T-helper 22 cell (primary cell): ENCODE measurements at places on chromosomes 13 and 19.
A peak's percentile ranks its signal among the peaks of the same experiment; 100 is the strongest.

- DNase-seq = no peak
Observed at GRCh38 chr19:56933014-56933705, 92.6 kb upstream of the PEG3 start.

GRCh38 chr13:111950697-111951096 is 116.3 kb upstream of the SOX1 start:
- no peak for DNase-seq

DNA sequence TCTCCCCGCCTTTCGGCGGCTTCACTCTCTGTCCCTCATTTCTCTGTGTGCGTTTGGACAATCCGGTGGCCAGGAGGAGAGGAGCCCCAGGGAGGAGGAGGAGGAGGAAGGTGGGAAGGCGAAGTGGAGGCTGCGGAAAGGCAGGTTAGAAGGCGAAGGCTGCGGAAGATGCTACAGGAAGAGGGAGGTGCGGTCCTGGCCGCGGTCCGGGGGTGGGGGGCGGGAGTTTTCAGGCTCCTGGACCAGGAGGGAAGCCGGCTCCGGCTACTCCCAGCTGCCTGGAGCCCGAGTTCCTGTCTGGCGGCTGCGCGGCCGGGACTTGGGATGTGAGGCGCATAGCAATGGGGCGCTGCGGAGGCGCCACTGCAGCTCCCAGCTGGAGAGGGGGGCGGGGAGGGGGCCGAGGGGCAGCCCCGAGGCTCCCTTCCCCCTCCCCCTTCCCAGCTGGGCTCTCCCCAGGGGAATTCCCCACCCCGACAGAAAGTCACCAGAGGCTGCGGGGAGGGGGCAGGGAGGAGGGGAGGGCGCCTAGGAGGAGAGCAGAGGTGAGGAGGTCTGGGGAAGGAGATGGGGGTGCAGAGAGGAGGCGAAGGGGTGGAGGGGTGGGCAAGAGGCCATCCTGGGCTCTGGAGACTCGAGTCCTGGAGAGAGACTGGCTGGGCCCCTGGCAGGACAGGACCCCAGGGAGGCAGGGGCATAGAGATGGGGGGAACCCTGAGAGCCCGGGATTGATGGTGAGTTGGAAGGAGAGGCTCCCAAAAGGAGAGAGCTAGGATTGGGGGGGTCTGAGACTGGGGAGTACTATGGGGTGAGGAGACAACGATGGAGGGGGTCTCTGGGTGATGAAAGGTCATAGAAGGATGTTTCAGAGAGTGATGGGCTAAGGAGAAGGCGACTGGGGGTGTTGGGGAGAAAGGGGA is 2.0 kb downstream of the LRRC4B start:
- DNase-seq = no peak

- DNase-seq = no peak
Observed at GRCh38 chr13:43041369-43041921, 18.1 kb downstream of the DNAJC15 start.

DNA sequence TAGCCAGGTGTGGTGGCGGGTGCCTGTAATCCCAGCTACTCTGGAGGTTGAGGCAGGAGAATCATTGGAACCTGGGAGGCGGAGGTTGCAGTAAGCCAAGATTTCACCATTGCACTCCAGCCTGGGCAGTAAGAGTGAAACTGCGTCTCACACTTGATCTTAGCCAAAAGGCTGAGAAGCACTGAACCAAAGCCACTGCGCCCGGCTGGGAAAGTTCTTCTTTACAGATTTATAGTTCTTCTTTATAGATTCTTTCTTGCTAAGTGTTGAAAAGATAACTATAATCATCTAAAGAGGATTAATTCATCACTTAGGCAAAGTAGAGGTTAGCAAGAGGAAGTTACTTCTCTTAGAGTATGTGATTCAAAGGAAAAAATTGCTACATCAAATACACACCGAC is 11.1 kb downstream of the ZNF417 start:
- DNase-seq = no peak

DNA sequence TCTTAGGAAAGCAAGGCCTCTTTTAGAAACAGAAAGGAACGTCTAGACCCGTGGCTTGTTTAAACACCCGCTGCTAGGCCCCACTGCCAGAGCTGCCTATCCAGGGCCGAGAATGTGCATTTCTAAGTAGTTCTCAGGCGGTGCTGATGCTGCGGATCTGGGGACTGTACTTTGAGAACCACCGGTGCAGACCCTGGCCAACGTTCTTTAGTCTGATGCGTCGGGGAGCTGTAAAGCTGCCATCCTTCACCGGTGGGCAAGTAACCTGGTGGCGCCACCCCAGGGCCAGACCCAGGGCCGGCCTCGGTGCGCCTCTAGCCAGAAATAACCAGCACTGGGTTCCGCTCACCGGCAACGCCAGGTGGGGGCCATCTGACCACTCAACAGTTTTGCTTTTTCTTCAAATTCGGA is 47.1 kb downstream of the TGDS start:
- peak; percentile 16 for DNase-seq

- DNase-seq = no peak
Observed at GRCh38 chr13:21322327-21322965, 136.7 kb downstream of the ZDHHC20 start.

DNA sequence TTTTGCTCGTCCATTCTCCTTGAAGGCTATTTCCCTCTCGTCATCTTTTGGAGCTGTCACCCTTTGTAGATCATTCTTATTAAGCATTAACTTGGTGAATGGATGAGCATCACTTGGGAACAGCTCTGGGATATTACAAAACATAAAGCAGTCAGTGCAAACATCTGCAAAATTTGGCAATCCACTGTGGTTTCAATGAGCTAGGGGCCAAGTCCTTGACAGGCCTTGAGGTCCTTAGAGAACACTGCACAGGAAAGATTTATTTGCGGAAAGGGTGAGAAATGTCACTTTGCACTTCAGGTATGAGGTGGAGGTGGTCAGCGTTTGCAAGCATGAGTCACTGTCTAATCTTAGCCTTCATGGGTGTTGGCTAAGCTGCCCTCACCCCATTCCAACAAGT is 239.7 kb upstream of the MAB21L1 start:
- DNase-seq = no peak

DNA sequence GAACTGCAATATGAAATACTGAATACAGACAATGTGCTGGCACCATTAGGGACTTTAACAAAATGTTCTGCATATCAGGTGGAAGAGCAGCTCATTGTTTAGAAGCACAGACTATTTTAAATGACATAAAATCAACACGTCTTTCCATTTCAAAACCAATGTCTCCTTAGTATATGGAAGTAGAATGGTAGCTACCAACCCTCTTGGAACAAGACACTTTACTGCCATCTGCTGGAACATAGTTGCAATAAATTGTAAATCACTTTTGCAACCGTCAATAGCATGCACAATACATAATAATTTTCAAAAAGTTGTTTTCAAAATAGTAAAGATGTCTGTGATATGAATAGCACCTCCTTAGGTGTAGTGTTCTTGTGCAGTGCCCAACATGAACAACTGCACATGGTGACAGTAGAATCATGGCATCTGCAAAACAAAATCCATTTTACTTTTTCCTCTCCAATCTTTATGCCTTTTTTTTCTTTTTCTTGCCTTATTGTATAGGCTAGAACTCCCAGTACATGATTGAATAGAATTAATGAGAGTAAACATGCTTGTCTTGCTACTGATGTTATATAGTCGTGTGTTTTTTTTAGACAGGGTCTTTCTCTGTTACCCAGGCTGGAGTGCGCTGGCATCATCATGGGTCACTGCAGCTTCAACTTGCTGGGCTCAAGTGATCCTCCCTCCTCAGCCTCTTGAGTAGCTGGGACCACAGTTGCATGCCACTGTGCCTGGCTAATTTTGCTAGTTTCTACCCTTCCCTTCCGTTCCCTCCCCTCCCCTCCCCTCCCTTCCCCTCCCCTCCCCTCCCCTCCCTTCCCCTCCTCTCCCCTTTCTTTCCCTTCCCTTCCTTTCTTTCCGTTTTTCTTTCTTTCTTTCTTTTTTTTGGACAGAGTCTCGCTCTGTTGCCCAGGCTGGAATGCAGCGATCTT is 7.8 kb upstream of the LYPD5 start:
- DNase-seq = no peak

- no peak for DNase-seq
Observed at GRCh38 chr19:29290853-29291252, 77.9 kb upstream of the UQCRFS1 start.

- no peak for DNase-seq
Observed at GRCh38 chr13:33870046-33870668, 52.2 kb downstream of the RFC3 start.

GRCh38 chr13:79508224-79508961 is 27.4 kb downstream of the NDFIP2 start:
- no peak for DNase-seq

DNA sequence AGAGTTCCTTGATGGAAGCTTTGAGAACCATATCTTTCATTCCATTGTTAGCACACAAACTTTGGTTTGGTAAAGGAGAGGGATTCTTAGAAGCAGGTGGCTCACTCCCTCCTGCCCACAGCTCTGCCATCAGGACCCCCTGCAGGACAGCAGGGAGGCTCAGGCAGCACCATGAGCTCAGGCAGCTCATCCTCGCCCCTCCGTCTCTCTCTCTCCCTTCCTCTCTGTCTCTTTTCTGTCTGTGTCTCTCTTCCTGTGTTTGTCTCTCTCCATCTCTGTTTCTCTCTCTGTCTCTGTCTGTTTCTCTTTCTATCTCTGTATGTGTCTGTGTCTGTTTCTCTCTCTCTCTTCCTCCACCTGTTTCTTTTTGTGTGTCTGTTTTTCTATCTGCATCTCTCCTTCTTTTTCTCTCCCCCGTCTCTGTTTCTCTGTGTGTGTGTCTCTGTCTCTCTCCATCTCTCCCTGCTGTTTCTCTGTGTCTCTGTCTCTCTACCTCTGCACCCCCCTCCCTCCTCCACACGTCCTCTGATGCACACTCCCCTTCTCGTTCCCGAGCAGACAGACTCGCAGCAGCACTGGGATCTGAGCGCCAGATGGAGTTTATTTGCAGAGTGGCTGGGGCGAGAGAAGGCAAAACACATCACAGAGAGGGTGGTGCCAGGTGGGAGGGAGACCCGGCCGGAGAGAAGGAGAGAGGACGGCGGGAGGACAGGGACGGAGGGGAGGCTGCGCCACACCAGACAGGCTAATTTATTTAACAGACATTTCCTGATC is 8.7 kb downstream of the SBK2 start:
- no peak for DNase-seq

DNA sequence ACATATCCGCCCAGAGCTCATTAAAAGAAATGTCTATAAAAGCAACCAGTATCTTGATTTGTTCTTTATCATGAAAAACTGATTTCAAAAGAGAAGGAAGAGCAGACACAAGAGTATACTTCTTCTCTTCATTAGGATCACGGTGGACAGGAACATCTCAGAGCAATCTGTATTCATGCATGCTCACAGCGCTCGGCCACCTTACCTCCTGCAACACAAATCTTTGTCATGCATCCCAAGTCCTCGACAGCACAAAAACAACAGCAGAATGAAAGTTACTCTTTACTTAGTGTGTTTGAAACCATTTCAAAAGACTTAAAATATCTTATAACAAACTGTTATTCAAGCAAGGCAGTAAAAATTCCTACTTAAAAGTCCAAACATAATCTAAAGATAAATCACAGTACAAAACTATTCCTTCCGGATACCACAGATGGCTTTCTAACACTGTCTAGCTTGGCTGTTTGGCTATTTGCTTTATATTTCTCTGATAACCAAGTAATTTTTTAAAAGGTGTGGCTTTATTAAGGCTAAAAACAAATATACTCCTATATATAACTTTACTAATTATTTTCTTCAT is 174.5 kb downstream of the TBC1D4 start:
- DNase-seq = no peak

- no peak for DNase-seq
Observed at GRCh38 chr19:35755131-35755549, 1.7 kb downstream of the HSPB6 start.

DNA sequence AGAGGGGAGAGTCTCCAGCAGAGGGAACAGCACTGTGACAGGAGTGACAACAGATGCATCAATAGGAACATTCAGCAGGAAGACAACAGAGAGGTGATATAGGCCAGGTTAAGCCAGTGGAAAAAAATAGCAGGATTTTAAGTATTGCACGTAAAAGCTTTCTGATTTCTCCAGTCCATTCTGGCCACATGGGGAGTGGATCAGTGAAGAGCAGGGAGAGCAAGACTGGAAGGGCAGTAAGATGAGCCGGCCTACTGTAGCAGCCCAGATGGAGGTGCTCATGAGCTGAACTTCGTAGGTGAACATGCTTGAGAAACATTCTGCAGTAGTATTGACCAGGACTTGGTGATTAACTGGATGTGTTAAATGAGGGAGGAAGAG is 1.7 kb downstream of the UTP14C start:
- DNase-seq = no peak

DNA sequence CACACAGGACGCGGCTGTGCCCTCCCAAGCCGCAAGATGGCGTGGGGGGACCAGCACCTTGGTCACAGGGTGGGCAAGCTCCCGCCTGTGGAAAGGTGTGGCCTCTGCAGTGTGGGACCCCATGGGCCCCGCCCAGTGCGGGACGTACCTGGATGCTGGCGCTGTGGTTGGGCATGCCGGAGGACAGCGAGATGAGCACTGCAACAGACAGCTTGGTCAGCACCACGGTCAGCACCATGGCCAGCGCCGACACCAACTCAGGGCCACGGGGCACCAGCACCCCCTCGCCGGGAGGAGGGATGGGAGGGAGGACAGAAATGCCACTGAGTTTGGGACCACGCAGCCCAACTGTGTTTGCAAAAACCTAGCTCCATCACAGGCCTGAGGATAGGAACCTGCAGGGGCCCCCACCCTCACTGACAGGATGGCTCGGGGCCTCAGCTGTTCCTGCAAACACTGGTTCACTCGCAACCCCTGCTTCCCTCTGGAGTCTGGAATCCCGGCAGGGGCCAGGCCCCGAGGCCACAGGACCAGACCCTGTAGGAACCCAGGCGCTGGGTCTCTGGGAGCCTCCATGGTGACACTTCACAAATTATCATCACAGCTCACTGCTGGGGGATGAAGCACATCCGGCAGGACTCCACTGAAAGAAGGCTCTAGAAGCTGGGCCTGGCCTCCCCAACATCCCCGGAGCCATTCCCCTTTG is 27.1 kb downstream of the IZUMO4 start:
- DNase-seq = no peak

GRCh38 chr19:37691881-37692504 is 27.6 kb downstream of the ZNF607 start:
- DNase-seq = peak; percentile 56

DNA sequence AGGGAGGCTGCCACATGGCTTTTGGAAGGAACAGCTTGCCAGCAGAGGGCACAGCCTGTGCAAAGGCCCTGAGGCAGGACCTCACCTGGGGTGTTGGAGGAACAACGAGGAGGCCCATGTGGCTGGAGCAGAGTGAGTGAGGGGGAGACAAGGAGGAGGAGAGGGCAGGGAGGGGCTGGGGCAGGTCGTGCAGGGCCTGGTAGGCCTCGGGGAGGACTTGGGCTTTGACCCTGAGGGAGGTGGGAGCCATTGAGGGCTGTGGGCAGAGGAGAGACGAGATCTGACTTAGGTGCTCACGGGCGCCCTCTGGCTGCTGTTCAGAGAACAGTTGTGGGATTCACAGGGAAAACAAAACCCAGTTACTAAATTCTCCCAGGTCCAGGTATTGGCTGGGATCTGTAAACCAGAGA is 25.2 kb downstream of the ZNRF4 start:
- DNase-seq = no peak

- DNase-seq = no peak
Observed at GRCh38 chr13:60175571-60175970, 11.8 kb upstream of the DIAPH3 start.
